GM19239 (cell line): ENCODE measurements at places on chromosomes 7 and 10.

GRCh38 chr10:126001576-126001975 is 105.2 kb downstream of the FANK1 start:
- DNase-seq, result no peak

- DNase-seq, result no peak
These were observed 148.0 kb downstream of the ANKRD7 start for GRCh38 chr7:118372530-118372929.

- peak; percentile 38 for DNase-seq
These were observed 171.2 kb downstream of the PRKAG2 start for GRCh38 chr7:151705636-151706276.

GRCh38 chr7:122027058-122027457 is 117.0 kb downstream of the AASS start:
- DNase-seq, result no peak

DNA sequence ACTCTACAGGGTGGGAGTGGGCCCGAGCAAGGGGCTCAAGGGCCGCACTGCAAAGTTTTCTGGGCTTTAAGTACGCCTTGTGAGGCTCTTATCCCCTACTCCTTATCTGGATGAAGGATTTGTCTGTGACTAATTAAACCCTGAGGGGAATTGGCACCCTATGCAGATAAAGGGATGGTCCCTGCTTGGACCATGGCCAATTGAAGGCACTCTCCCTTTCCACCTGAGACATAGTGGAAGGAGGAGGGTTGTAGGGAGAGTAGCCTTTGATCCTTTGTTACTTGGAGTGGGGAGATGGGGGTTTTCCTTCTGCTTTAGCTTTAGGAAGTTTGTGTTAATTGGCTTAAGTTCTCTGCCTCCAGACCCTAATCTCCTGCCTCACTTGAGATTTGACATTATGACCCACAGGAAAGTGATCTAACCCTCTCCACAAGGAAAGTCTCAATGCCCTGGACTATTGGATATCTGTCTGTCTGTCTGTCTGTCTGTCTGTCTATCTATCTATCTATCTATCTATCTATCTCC is 1158.8 kb upstream of the SORCS1 start:
- no peak for DNase-seq

DNA sequence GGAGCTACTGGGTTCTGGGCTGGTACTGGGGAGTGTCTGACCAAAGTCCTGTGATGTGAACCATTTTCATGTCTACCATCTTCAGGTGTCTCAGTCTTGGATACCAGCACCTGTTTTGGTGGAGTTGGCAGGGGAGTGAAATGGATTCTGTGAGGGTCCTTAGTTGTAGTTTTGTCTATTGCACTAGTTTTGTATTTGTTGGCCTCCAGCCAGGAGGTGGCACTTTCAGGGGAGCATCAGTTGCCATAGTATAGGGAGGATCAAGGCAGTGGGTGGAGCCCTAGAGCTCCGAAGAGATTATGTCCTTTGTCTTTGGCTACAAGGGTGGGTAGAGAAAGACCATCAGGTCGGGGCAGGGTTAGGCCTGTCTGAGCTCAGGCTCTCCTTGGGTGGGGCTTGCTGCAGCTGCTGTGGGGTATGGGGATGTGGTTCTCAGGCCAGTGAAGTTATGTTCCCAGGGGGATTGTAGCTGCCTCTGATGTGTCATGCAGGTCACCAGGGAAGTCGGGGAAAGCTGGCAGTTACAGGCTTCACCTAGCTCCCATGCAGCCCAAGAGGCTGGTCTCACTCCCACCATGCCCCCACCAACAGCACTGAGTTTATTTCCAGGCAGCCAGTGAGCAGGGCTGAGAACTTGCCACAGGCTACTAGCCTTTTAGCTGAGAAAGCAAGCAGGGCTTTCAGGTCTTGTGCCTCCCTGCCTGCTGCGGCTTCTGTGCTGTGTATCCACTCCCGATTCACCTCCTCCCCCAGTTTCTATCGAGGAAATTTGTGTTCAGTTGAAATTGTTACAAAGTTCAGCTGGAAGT is 153.1 kb downstream of the ZNF365 start:
- DNase-seq, result no peak
